ENCODE measurements at places on chromosomes 13 and 19. TPM values are rescaled to one million over a fixed set of nuclear protein-coding genes. Genes with fewer than 3 reads are reported as not detected.

DNA sequence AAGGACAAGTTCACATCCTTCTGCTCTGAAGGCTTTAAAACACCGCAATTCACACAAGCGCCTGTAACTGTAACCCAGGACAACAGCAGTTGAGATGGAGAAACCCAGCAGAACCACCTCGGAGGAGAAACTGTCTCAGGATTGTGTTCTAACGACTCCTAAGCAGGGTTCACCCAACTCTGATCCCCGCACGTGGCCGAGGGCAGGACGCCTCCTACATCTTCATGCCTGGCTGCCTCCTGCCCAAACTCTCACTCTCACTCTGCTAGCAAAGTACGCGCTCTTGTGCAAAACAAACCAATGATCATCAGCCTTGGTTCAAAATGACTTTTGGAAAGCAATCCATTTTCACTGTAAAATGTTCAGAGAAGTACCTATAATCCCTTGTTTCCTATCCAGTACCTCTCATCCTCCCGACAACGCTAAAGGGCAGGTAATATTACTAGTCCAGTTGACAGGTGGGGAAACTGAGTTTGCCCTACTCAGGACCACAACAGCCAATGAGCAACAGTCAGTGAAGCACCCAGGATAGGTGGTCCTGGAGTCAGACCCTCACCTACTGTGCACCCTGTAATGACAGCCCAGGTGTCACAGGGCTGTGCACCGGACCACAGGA, 25.6 kb downstream of the EPS15L1 start:
- DNase-seq, result no peak

The CEACAM8 gene
- not detected for polyA plus RNA-seq

DNA sequence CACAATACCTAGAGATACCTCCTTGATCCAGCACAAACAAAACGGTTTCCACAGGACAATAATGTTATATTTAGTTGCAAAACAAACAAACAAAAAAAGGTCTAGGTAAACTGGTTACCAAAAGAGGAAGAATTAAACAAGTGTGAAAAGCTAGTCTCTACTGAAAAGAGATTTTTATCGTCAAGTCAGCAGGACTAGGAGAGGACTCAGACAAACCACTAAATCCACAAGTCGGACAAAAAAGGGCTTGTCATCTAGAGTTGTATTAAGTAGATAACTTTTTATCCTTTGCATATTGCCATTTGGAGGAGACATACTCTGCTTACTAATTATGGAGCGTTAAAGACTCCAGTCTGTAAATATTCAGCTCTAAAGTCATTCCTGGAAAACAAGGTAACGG, 9.9 kb upstream of the KPNA3 start:
- DNase-seq, result no peak

GRCh38 chr19:18502638-18503294, 19.1 kb downstream of the ELL start:
- no peak for DNase-seq

The DACH1 gene
- 128 TPM for polyA plus RNA-seq

- no peak for DNase-seq
Measured at GRCh38 chr13:98826146-98826545, 73.7 kb upstream of the SLC15A1 start.
